ENCODE measurements at places on chromosomes 3 and 15.
A peak's percentile ranks its signal among the peaks of the same experiment; 100 is the strongest.

DNA sequence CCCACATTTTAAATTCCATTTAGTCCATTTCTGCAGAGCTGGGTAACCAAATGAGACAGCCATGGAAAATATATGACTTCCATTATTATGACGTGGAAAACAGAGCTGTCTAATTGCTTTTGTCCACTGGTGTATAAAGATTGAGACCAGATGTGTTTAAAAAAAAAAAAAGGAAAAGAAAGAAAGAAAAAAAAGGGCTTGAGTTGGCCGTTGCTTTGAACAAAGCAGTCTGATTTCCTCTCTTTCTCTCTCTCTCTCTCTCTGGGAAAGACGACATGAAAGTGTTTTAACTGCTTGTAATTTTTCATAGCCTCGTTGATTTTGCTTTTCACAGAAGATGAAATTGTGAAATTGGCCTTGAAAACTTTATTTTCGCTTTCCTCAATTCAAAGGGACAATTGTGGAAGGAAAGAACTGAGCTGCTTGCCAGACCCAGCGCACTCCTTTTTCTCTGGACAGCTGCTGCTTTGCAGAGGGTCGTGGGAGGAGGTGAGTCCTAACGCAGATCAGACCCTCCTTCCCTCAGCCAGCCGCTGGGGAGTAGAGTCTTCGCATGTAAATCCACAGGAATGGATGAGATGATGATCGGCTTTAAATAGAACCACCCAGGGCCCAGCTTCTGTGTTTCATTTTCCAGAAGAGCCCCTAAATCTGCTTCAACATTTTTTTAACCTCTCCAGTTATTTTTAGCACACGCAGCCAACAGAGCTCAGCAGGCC lies 42.8 kb upstream of the UBE2E1 start:
- no peak for DNase-seq

- DNase-seq, result no peak
These were observed 32.3 kb upstream of the MFSD1 start for GRCh38 chr3:158769549-158769948.

DNA sequence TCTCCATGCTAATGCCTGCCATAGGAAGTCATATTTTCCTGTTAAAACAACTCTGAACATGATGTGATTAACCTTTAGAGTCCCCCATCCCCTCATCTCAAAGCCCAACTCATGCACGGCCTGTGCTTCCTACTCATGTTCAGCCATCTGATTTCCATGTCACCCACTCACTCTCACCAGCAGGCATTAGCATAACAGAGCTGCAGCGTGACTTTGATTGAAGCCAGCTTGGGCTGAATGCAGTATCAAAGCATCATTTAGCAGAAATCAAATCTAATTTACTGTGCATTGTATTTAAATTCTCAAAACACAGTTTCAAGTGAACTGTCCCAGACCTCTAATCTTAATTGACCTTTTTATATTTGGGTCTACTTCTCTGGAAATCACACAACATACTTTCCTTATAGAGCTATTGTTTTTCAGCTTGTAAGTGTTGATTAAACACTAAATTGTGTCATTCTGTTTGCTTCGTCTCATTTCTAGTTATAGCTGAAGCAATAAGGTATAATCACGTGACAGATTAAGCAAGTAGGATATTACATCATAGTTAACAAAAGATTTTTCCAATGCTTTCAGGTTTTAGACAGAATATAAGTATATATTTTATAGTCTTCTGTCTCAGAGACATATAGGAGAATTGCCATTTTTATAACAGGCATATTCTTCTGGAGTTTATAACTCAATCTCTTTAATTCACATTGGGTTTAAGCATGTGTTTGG lies 501.5 kb downstream of the ROBO2 start:
- DNase-seq, result no peak

GRCh38 chr3:113231827-113232253 lies 20.5 kb downstream of the BOC start:
- DNase-seq, result no peak

DNA sequence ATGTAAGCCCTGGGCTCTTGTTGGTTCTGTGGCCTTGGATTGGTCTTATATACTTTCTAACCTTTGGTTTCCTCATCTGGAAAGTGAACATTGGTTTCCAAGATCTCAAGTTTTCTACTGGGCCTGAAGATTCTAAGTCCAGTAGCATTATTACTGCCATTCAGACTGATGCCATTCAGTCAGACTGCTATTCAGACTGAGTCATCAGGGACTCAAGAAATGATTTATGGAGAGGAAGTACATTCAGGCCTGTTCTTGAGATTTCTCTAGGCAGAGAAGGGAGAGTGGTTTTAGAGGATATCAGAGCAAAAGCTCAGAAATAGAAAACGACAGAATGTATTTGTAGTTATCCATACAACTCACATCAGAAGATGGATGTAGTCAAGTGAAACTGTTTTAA lies 557.2 kb downstream of the NR2F2 start:
- DNase-seq, result no peak

DNA sequence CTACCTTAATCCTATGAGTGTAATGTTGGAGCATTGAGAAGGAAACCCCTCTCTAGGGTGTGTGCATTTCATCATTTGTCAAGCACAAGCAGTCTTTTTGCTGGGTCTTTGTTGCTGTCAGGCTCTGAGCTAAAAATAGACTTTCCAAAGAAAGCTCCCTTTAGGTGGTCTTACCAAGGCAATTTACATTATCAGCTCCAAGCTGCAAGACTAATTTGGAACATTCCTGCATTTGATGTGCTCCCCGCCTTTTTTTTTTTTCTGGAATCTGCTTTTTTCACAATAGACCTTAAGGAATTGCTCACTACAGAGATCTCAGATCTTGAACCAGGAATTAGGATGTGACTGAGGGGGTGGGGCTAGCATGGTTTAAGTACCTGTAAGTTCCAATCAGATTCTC lies 60.6 kb upstream of the STAC start:
- DNase-seq, result no peak

- no peak for DNase-seq
These were observed 109.2 kb downstream of the LRRK1 start for GRCh38 chr15:101028321-101028720.

- DNase-seq, result no peak
These were observed 14.8 kb downstream of the MUC13 start for GRCh38 chr3:124919756-124920155.

- DNase-seq, result no peak
These were observed 408.4 kb downstream of the NAALADL2 start for GRCh38 chr3:175267561-175267960.

GRCh38 chr3:30951826-30952225 lies 57.4 kb upstream of the GADL1 start:
- no peak for DNase-seq

DNA sequence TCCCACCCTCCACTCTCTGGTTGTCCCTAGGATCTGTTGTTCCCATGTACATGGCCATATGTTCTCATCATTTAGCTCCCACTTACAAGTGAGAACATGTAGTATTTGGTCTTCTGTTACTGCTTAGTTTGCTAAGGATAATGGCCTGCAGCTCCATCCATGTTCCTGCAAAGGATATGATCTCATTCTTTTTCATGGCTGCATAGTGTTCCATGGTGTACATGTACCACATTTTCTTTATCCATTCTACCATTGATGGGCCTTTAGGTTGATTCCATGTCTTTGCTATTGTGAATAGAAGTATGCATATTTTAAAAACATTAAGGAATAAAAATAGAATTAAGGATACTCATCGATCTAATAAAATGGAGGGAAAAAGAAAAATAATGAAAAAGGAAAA lies 278.4 kb downstream of the MBNL1 start:
- DNase-seq, result no peak

GRCh38 chr3:197854596-197855343 lies 63.7 kb downstream of the LRCH3 start:
- no peak for DNase-seq

DNA sequence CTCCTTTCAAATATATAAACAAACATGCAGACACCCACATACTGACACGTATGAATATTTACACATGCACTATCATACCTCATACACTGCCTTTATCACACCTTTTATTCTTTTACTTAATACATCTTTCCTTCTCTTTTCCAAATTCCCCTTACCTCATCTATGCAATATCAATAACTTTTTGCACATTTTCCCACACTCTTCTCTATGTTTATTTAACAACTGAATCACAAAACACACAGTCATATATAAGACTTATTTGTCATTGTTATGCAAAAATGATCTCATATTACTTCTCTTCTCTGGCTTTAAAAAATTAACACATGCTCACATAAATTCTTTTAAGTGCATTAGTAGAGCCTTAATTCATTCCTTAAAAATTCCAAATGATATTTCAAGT lies 461.4 kb downstream of the DIPK2A start:
- DNase-seq, result no peak

- DNase-seq, result no peak
These were observed 250.0 kb upstream of the NECTIN3 start for GRCh38 chr3:110821586-110821985.

GRCh38 chr3:37813403-37813802 lies 48.3 kb upstream of the CTDSPL start:
- no peak for DNase-seq

GRCh38 chr3:12969486-12969885 lies 103.7 kb downstream of the IQSEC1 start:
- no peak for DNase-seq

- peak; percentile 6 for DNase-seq
These were observed 13.4 kb downstream of the WDR48 start for GRCh38 chr3:39065197-39065596.

- DNase-seq, result no peak
These were observed 145.3 kb downstream of the ADAMTS17 start for GRCh38 chr15:100196326-100197058.

DNA sequence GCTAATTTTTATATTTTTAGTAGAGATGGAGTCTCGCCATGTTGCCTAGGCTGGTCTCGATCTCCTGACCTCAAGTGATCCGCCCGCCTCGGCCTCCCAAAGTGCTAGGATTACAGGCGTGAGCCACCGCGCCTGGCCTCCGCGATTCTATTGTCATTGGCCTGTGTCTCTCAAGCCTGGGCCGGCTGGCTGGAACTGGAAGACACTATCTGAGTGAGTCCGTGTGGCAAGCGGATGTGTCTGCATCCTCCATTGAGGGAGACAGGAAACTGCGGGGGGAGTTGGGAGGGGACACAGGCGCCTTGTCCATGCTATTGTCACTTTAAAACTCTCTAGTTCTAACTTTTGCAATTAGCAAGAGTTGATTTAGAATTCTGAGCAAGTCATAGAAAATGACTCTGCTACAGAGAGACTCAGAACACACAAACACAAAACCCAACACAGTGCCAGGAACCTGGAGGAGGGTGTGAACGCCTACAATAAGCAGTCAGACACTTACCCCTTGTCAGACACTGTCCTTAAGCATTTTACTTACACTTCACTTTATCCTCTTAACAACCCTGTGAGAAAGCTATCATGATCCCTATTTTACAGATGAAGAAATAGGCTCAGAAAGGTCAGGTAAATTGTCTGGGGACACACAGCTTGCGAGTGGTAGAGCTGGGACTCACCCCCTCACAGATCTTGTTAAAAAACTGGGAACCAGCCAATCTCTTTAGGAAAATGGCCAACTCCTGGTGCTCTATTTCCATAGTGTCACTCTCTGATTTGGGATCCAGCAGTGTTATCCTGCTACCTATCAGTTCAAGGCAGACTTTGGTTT lies 38.7 kb downstream of the ANP32A start:
- no peak for DNase-seq

DNA sequence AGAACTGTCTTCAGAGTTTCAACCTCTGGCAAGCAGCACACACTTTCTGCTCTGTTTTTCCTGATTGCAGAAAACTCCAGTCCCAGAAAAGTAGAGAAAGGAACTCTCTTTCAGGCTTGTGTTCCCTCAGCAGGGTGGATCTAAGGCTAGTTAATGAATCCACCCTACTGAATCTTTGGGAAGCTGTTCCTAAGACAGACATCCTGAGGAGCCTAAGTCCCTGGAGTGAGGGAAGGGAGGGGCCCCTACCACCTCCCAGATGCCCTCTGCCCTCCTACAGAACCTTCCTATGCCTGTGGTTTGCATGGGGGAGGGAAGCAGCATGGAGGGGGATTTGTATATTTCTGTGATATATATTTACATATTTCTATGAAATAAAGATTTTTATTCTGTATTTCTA lies 124.4 kb downstream of the ANO10 start:
- DNase-seq, result no peak

DNA sequence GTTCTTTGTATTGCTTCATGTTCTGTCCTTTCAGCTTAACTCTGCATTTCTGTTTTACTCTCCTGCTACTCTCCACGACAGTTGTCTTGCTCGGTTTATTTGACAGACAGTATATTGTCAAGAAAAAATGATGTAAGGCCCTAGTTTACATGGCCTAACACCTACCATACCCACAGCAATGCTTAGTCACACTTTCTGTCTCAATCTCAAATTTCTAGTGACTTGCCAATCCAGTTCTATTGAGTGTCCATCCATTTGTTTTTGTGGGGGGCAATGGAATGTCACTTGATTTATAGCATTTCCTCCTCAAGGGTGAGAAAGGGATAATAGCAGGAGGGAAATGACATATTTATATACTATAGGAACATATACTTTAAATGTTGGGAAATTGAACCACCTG lies 676.2 kb downstream of the NAALADL2 start:
- DNase-seq, result no peak

GRCh38 chr15:34359416-34359815 lies 7.6 kb downstream of the LPCAT4 start:
- no peak for DNase-seq

DNA sequence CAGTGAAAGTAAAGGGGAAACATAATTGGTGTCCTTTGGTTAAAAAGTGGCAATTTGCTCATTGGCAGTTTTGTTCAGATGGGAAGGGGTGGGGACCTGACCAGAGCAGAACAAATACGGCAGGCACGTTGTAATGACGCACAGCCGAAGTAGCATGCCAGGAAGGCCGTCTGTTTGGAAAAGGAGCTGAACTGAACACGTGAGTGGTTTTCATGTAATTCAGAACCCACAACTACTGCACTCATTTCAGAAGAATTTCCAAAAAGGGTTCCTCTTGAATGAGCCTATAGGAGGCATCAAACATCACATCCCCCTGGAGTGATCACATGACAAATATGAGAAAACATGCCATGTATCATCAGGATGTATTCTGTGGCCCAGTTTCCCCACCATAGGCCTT lies 42.9 kb upstream of the LMCD1 start:
- DNase-seq, result no peak

DNA sequence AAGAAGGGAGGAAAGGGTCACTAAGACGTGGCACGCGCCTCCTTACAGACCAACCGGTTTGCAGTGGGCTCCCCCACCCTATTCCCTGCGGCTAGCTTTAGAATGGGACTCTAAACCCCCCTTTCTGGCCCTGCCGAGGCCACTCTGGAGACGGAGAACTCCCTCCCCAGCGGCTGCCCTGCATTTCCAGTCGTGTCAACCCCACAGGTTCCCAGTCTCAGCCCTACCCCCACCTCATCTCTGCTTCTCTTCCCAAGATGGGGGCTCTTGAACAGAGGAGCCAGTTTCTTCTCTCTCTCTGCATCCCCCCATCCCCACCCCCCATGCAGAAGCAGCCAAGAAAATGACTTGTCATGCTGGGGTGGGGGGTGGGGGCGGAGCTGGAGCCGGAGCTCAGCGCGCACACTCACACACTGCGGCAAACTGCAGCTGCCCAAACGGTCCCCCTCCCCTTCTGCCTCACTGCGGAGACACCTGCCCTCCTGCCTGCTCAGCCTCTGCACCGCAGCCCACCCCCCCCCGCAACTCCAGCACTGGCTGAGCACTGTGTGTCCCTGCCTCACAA lies 871 bp downstream of the MAP1A start:
- DNase-seq, result no peak

- DNase-seq, result no peak
These were observed 424.8 kb downstream of the LPP start for GRCh38 chr3:188578576-188579363.
